Pericardium fibroblast (primary cell): ENCODE measurements at places on chromosomes 4 and X. TPM values are rescaled to one million over a fixed set of nuclear protein-coding genes. Genes with fewer than 3 reads are reported as not detected.

The MXRA5 gene
- total RNA-seq: 0.23 and 0.94 TPM in 2 replicates

The SPATA4 gene
- not detected in 2 replicates for total RNA-seq

The CCKAR gene
- not detected in 2 replicates for total RNA-seq

The TBC1D9 gene
- total RNA-seq: 18.0 and 21.7 TPM in 2 replicates

The WAS gene
- total RNA-seq: 0.23 TPM in 1 of 2 replicates, not detected in the other

The UGT2B15 gene
- not detected in 2 replicates for total RNA-seq

The FGD1 gene
- total RNA-seq: 13.3 and 15.7 TPM in 2 replicates

The SH3TC1 gene
- 3.0 and 7.2 TPM in 2 replicates for total RNA-seq

The AR gene
- 2.5 and 6.8 TPM in 2 replicates for total RNA-seq

The CXCL6 gene
- 3.2 and 18.8 TPM in 2 replicates for total RNA-seq

The SMIM10 gene
- 7.2 and 7.9 TPM in 2 replicates for total RNA-seq

The WFS1 gene
- 36.5 and 41.1 TPM in 2 replicates for total RNA-seq

The CT45A10 gene
- not detected in 2 replicates for total RNA-seq

The ENAM gene
- not detected in 2 replicates for total RNA-seq

The MAML3 gene
- total RNA-seq: 3.0 and 3.2 TPM in 2 replicates
